CD4-positive, alpha-beta T cell treated with Interleukin-21 for 1 hour (primary cell): ENCODE measurements at places on chromosomes 13 and 19.

DNA sequence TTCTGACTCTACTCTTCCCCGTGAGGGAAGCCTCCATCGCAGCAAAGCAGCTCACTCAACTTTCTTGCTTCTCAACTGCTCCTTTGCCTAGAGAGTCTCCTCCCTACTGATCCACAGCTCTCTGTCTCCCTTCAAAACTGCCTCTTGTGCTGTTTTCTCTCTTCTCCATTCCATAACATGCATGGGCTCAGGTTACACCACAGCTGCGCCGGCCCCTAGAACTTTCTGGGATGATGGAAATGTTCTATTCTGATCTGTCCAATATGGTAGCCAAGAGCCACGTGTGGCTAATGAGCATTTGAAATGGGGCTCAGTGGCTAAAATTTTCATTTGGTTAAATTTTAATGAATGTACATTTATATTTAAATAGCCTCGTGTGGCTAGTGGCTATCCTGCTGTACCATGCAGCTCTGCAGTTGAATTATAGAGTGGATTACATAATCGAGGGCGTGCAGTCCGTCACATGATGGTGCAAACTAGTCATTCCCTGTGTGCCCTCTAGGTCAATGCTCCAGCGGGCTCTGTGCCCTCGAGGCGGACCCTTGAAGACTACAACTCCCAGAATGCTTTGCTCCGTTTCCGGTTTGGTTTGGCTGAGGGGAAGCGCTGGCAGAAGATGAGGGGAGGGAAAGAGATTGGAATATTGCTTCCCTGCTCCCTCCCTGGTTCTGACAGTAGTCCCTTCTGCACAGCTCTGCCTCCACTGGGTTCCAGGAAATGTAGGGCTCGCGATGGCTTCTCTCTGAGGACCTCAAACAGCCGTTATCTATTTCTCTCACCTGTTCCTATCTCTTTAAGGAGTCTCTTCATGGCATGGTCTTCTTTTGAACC lies 109.8 kb downstream of the CACNA1A start:
- DNase-seq = no peak

DNA sequence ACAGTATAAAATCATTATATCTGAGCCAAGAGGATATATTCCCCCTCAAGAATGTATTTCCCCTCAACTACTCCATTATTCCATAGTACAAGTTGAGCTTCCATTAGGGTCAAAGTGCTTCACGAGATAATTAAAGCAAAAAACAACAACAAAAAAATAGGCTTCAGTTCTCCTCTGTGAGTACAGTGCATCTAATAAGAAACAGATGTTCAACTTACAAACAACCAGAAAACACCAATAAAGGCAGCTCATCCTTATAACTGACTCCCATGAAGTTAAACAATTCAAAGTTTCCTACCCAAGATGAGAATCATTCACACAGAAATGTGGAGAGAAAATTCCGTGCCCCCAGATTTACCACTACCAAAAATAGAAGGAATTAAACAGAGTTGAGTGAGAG lies 854.4 kb downstream of the PCDH9 start:
- DNase-seq = no peak

DNA sequence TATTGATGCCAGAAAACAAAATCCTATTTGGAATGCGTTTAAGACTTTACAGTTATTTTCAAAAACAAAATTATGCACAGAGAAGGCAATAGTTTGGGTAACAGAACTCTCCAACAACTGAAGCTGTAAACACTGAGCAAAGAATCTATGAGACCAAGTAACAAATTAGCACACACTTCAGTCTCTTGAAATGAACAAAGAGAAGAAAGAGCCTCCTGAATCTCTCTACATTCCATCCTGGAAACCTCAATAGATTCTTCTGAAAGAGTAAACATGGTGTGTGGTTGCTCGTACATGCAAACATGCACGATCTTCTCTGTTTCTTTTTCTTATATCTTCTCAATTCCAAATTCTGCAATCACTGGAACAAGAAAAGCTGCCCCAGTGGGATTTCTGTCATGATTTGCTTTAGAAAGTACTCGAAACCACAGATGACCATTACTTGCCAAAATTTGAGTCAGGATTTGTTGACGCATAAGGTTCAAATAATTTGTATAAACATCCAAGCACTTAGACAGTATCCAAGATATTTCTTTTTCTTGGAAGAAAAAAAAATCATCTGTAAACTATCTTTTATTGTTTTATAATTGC lies 137.9 kb upstream of the DACH1 start:
- DNase-seq = no peak

- DNase-seq = no peak
These were observed at the start of gene SMIM24 for GRCh38 chr19:3480383-3481091. Gene SMIM24 (minus strand): TSS chr19:3480525. CDS start chr19:3480463, 62 bp downstream.

- DNase-seq = no peak
These were observed 56.9 kb upstream of the ZNF254 start for GRCh38 chr19:24029941-24030636.

- DNase-seq = no peak
These were observed 9.6 kb downstream of the CIC start for GRCh38 chr19:42278452-42279154.

- no peak for DNase-seq
These were observed 16.0 kb upstream of the EMC10 start for GRCh38 chr19:50460161-50460765.
